ENCODE measurements at places on chromosomes 2 and 18.

GRCh38 chr2:201436141-201436540 is 15.1 kb downstream of the TRAK2 start:
- no peak for DNase-seq

DNA sequence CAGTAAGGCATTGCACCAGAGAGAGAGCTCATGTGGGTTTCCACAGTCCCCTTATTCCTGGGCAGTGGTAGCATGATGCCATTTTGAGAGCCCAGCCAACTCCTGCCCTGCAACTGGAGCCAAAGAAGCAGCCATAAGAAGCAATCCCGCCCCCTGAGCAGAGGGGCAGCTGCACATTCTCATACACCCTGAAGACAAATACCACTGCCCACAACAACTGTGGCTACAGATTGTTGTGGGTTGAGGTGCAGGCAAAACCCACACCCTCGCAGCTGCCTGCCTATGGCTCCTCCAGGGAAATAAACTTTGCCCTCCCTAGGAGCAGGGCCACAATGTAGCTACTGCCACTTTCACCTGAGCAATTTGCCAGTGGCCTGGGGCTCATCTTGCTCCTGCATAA is 219.4 kb upstream of the NRXN1 start:
- no peak for DNase-seq

DNA sequence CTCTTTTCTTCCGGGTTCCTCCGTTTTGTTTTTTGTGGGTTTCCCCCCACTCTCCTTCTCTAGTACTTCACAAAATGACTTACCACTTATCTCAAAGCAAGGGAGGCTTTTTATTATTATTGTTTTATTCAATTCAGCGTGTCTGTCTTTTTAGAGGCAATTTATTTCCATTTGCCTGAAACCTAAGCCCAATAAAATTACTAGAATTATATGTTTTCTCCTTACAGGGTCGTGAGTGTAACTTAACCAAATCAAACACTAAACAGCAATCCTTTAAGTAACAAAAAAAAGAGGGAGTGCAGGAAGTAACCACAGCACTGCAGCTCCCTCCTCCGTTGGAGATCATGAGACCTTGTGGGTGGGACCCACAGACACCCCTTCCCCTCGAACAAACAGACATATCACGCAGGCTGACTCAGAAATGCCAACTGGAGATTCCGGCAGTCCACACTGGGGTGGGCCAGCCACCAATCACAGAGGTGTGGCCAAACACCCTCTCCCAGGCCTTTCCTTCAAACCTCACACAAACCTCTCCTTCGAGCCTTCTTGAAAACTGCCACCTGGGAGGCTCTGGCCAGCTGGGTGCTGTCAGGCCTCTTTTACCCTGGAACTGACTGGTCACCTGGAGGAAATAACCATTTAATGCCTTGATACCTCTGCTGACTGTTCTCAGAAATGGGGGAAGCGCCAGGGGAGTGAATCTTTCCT is 207.1 kb upstream of the SMAD2 start:
- no peak for DNase-seq

DNA sequence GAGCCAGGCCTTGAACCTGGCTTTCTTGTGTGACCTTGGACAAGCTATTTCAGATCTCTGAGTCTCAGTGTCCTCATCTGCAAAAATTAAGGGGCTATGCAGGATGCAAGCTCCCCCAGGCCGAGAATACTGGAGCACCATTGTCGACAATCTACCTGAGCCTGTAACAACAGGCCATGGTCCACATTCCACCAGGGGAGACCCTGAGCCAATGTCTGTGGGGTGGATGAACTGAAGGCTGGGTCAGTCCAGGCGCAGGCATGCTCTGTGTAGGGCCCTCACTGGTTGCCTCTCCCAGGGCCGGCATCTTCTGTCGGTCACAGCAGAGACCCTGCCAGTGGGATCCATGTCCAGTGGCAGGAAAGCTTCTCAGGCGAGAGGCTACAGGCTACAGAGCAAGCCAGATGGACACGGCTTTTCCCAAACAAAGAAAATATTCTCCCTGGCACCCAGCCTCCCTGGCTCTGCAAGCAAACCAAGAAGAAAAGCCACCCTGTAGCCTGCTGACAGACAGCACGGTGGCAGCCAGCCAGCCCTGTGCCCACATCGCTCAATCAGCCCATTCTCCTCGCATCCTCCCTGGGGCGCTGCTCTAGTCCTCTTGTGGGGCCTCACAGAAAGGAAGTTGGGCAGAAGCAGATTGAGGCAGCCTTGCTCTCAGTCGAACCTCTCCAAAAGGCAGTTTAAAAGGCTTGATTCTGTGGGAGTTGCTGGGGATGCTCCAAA is 48.7 kb upstream of the FZD7 start:
- DNase-seq = no peak

GRCh38 chr2:96870626-96871255 is 861 bp upstream of the SEMA4C start:
- DNase-seq = no peak

GRCh38 chr2:226782092-226782713 is 17.4 kb downstream of the IRS1 start:
- no peak for DNase-seq

- DNase-seq = no peak
These were observed 14.4 kb downstream of the MTHFD2 start for GRCh38 chr2:74212702-74213410.

- DNase-seq = no peak
These were observed 144.3 kb upstream of the PELI1 start for GRCh38 chr2:64288321-64289193.
